ENCODE measurements at places on chromosomes 7 and 10.

DNA sequence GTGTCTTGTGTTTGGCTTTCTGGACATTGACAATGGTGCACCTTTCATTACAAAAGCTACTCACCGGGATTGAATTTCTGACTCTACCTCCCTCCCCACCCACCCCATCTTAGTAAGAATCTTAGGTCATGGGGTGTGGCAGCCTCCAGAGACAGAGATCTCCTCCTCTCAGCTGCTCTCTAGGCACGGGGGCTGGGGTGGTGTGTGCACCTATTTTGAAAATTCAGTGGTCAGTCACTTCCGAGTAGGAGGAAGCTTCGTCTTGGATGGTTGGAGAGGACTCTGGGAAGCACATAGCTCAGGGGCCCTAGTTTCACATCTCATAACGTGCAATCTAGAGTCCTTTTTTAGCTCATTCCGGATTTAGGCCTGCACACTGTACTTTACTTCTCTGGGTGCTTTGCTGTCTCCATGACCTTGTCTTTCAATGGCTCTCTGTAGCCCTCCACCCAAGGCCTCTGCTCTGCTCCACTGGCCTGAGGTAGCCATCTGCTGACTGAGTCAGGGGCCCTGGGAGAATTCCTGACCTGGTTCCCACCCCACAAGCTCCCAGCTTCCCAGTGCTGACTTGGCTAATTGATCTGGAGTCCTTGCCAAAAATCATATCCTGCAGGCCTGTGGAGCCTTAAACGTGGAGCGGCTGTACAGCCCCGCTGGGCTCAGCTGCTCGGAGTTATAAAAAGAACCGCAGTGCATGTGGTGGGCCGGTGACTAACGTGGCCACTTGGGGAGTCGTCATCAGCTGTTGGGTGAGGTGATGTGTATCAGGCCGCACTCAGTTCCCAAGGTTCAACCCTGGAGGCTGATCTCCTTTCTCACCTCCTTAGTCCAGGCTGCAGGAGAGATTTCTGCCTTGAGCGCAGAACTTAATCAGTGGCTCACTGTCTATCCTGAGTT is 19.3 kb upstream of the ADAMTS14 start:
- DNase-seq = peak; percentile 89

- DNase-seq = peak; percentile 50
Measured at GRCh38 chr7:67754651-67755050, 758.0 kb downstream of the TYW1 start.

GRCh38 chr10:126481181-126481580 is 92.9 kb upstream of the ADAM12 start:
- DNase-seq = no peak

GRCh38 chr7:155202106-155202871 is 95.4 kb upstream of the INSIG1 start:
- no peak for DNase-seq

- no peak for DNase-seq
Measured at GRCh38 chr7:73769481-73770001, 529 bp downstream of the CLDN3 start.

Measured in H4 (cell line).